ENCODE measurements at places on chromosomes 6 and 20. TPM values are rescaled to one million over a fixed set of nuclear protein-coding genes. Genes with fewer than 3 reads are reported as not detected.

The CTCFL gene
- not detected for total RNA-seq

The LIN28B gene
- total RNA-seq, result not detected

The CRYBG1 gene
- total RNA-seq, result 16.1 TPM

The MYL9 gene
- 149 TPM for total RNA-seq

The ZNF311 gene
- total RNA-seq, result 1.2 TPM

The NOTCH4 gene
- 1.4 TPM for total RNA-seq

The MOXD1 gene
- 24.2 TPM for total RNA-seq

The MDFI gene
- total RNA-seq, result not detected

The LKAAEAR1 gene
- total RNA-seq, result not detected

The PRR18 gene
- not detected for total RNA-seq

The TULP1 gene
- not detected for total RNA-seq

The CALHM4 gene
- total RNA-seq, result not detected

The SEL1L2 gene
- not detected for total RNA-seq

The CST2 gene
- total RNA-seq, result not detected

The LAMA2 gene
- 54.8 TPM for total RNA-seq

The KCNK16 gene
- not detected for total RNA-seq

The MEI4 gene
- total RNA-seq, result not detected

The SESN1 gene
- 23.9 TPM for total RNA-seq

The CNBD2 gene
- total RNA-seq, result 2.0 TPM

The BANF2 gene
- not detected for total RNA-seq

The CCM2L gene
- not detected for total RNA-seq

The CBLN4 gene
- total RNA-seq, result not detected

The HSPA1L gene
- total RNA-seq, result 0.35 TPM

The SLC22A3 gene
- total RNA-seq, result not detected

The ANKRD66 gene
- not detected for total RNA-seq

The CYP39A1 gene
- 0.58 TPM for total RNA-seq

The AGPAT4 gene
- total RNA-seq, result 2.9 TPM

The LBP gene
- total RNA-seq, result not detected

The SFTA2 gene
- not detected for total RNA-seq

The IL17A gene
- not detected for total RNA-seq

The BPIFB2 gene
- total RNA-seq, result not detected

The COL12A1 gene
- 311 TPM for total RNA-seq

The NMBR gene
- not detected for total RNA-seq

The RXRB gene
- 16.1 TPM for total RNA-seq

The VGLL2 gene
- total RNA-seq, result not detected

The CALHM6 gene
- not detected for total RNA-seq

The SYTL3 gene
- total RNA-seq, result 3.2 TPM

The OR2B6 gene
- not detected for total RNA-seq

The HLA-DQB2 gene
- not detected for total RNA-seq

The TCP11 gene
- 2.3 TPM for total RNA-seq

The PCK1 gene
- not detected for total RNA-seq

The LY6G6F gene
- not detected for total RNA-seq

The NUP43 gene
- 33.3 TPM for total RNA-seq

The NSFL1C gene
- 42.0 TPM for total RNA-seq

The LMBRD1 gene
- 21.3 TPM for total RNA-seq

The HLA-DRB5 gene
- total RNA-seq, result not detected

The ERVFRD-1 gene
- total RNA-seq, result not detected

The GRIK2 gene
- total RNA-seq, result not detected

The F13A1 gene
- not detected for total RNA-seq

The HMGCLL1 gene
- total RNA-seq, result not detected

The OSBPL2 gene
- 24.5 TPM for total RNA-seq

The PLEKHG1 gene
- 1.7 TPM for total RNA-seq

The VPS52 gene
- 45.3 TPM for total RNA-seq
